ENCODE measurements at places on chromosomes 4 and X.

- peak; percentile 66 for DNase-seq
Observed at GRCh38 chr4:112523764-112524505, 8.0 kb upstream of the NEUROG2 start.

DNA sequence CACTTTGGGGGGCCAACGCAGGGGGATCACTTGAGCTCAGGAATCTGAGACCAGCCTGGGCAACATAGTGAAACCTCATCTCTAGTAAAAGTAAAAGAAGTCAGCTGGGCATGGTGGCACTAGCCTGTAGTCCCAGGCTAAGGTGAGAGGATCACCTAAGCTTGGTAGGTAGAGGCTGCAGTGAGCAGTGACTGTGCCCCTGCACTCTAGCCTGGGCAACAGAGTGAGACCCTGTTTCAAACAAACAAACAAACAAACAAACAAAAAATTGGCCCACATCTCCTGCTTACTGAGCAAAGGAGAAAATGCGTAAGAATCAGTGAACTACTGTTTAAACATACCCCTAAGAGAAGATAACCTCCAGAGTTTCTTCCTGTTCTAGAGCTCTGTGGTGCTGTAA, 85.3 kb downstream of the FRYL start:
- no peak for DNase-seq

DNA sequence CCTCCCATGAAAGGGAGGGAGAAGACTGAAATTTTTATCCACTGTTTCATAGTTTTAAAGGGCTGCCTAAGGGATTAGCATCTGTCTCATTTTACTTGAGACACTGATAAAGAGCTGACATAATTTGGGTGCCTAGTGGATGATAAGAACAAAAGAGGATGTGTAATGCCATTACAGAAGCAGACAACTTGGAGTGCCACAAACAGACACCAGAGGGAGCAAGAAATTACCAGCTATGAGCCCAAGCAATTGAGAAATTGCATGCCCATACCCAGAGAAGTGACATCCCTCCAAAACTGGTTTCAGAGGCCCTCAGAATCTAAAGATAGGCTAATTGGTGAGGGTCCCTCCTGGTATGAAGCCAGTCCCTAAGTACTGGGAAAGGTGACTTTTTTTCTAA, 38.5 kb upstream of the POU3F4 start:
- DNase-seq: no peak

- DNase-seq: no peak
Observed at GRCh38 chr4:73762409-73762808, 22.0 kb downstream of the CXCL8 start.

- DNase-seq: peak; percentile 42
Observed at GRCh38 chr4:119286377-119287002, 35.4 kb downstream of the FABP2 start.

- DNase-seq: no peak
Observed at GRCh38 chrX:79176028-79176427, 31.5 kb downstream of the GPR174 start.

DNA sequence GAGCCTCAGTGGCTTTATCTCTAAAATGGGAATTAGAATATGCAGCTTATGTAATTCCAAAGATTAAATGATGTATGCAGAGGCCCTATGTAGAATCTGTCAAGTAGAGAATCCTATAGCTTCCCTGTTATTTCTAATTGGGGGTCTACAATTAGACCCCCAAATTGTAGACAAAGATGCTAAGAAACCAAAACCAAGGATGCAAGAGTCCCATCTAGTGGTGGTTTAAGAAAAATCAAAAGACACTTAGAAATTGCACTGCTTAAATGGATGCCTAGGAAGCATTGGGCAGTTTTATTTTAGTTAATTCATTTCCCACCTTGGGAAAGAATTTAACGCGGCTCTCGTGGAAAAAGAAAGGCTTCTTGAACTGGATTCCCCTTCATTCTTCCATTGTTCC, 115.2 kb downstream of the GABRA2 start:
- no peak for DNase-seq

DNA sequence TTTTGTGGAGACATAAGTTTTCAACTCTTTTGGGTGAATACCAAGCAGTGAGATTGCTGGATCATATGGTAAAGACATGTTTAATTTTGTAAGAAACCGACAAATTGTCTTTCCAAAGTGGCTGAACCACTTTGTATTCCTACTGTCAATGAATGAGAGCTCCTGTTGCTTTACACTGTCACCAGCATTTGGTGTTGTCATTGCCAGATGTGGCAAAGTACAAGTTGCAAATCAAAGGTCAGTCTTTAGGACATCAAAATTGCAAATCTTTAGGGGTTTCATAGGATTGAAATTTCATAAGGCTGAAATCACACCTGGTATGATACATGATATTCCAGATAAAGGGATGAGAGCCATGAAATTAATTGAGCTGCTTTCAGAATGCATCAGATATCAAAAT, 67.7 kb upstream of the ELOVL6 start:
- DNase-seq: no peak

- DNase-seq: no peak
Observed at GRCh38 chr4:142579443-142579842, 266.7 kb downstream of the INPP4B start.

- no peak for DNase-seq
Observed at GRCh38 chr4:7807351-7807921, 132.2 kb downstream of the AFAP1 start.

GRCh38 chrX:45598861-45599260, 398.2 kb upstream of the DIPK2B start:
- no peak for DNase-seq

DNA sequence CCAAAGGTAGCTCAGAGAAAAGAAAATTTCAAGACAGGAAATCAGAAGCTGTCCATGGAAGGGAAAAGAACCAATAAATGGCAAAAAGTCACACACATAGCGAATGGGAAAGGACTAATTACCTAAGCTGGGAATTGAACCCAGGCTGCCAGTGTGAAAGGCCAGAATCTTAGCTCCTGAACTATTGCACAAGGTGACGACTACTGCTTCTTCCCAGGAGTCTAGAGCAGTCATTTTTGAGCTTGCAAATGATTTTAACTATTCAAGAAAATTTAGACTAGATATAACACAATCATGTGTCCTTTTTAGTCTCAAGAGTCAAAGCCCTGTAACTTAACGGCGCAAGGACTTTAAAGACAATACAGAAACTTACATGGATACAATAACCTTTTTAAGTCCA, 34.1 kb upstream of the ZNF81 start:
- no peak for DNase-seq

- no peak for DNase-seq
Observed at GRCh38 chrX:110941906-110942305, 146.3 kb upstream of the CHRDL1 start.

DNA sequence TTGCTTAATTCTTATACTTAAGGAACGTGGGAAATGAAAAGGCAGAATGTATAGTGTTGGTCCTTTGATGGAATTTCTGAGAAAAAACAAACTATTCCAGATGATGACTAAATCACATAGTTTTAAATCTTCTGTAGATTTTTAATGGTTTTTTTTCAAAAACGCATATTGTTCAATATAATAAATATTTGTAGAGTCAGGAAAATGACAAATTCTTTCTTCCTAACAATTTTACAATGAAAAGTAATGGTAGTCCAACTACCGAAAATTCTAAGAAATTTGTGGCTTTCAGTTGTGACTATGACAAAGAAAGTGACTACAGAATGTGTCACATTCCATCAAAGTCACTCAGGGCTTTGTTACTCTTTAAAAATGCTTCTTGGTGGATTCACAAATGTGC, 164.8 kb upstream of the PITX2 start:
- DNase-seq: no peak

DNA sequence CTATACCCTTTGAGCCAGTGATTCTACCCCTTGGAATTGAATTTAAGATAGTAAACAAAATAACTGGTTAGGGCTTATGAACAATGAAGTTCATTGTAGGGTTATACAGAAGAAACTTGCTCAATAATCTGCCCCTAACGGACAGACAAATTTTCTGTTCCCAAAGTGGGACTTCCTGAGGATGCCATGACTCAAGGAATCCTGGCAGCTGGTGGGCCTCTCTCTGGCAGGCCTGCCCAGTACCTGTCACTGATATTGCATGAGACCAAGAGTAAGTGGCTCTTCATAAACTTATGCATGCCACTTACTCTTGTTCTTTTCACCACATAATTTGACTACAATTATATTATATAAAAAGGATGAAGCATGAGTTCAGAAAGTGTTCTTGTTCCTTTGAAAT, 41.5 kb downstream of the GPRIN3 start:
- no peak for DNase-seq

- no peak for DNase-seq
Observed at GRCh38 chr4:155085843-155086530, 122.4 kb upstream of the NPY2R start.

GRCh38 chrX:100658941-100659381, 15.0 kb downstream of the SRPX2 start:
- DNase-seq: no peak

GRCh38 chr4:121765971-121766538, 1.1 kb upstream of the SMIM43 start:
- DNase-seq: no peak

DNA sequence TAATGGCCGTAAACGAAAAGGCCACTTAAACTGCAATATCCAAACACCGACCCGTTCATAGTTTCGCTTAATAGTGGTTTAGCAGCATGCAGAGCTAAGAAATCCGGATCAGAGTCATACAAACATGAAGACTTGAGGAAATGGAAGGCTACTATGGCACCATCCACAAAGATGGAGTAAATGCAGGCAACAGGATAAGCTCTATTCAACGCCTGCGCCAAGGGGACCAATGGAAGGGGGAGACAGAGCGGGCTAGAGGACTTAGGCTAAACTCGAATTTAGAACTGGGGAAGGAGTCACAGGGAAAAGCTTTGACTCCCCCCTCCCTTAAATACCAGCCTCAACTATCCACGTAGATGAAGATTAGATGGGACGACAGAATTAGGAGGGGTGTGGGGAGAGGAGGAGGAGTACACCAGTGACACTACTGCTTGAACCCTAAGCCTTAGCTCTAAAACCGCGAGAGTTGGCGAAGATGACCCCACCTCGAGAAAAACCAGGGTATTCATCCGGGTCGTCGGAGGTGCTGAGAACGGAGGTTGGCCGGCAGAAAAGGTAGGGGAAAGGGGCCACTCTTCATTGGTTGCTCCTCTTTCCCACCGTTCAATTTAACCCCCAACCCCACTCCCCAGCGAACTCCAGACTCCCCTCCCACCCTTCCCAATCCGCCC, 3.5 kb downstream of the HUWE1 start:
- peak; percentile 16 for DNase-seq

DNA sequence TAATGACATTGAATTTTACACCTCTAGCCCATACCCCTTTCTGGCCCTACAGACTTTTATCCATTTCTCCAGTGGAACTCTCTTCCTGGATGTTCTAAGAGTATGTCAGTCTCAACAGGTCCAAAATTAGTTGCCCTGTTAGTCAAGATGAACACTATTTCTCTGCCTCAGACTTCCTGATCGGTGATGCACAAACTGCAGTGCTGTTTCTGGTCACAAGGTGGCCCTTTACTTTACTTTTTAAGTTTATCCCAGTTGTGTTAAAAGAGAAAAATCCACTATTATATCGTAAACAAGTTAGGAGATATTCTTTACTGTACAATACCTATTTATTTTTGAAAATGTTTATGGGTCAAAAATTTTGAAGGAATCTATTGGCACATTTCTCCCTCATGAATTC, 13.1 kb downstream of the TCEAL7 start:
- DNase-seq: peak; percentile 25

- no peak for DNase-seq
Observed at GRCh38 chr4:6109842-6110560, 90.3 kb downstream of the JAKMIP1 start.

DNA sequence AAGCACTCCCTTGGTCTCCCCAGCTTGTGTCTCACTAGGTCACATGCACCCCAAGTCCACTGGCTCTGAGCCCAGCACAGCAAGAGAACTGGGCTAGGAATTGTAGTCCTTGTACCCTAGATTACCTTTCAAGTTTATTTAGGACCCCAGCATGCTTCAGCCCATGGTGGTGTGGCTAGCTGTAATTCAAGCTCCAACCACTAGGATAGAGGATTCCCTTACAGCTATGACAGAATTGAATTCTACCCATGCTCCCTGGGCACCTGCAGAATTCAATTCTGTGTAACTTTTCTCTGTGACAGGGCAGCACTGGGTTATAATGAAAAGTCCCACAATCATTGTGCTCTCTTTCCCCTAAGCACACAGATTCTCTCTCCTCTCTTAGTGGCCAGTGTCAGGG, 253.8 kb upstream of the DMD start:
- DNase-seq: no peak

GRCh38 chr4:38641811-38642210, 22.2 kb upstream of the KLF3 start:
- DNase-seq: no peak

DNA sequence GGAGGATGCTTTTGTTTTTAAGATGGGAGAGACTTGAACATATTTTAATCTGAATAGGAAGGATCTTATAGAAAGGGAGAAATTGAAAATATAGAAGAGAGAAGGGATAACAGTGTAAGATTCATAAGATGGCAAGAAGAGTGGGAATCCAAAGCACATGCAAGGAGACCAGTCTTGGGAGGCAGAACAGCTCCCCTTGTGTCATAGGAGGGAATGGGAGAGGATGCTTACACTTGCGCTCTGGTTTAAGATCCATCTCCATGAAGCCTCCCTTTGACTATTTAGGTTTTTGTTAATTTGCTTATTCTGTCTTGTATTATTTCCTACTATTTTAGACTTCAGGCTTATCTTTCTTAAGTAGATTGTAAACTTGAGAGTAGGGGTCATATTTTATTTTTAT, 42.7 kb downstream of the KIF4A start:
- no peak for DNase-seq

- DNase-seq: no peak
Observed at GRCh38 chr4:15294202-15294601, 133.6 kb upstream of the C1QTNF7 start.

GRCh38 chrX:126300401-126300800, 134.3 kb upstream of the DCAF12L2 start:
- DNase-seq: no peak

DNA sequence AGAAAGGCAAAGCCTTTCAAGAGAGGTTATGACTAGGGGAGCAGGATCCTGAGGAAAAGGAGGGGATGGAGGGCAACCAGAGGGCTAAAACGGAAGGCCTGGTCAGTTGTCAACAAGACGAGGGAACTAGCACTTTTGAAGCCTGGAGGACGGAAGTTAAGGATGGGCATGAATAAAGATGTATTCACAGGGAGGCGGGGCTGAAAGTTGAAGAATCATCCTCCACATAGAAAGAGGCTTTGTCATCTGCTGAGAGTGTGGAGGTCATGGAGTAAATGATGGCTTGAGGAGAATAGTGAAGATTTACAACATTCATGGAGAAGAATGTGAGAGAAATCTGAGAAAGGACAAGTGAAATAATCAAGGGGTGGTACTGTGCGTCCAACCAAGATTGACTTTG, 137.5 kb downstream of the MAGEB17 start:
- no peak for DNase-seq

- no peak for DNase-seq
Observed at GRCh38 chr4:112213091-112213490, 18.5 kb upstream of the AP1AR start.

- no peak for DNase-seq
Observed at GRCh38 chrX:25069209-25069608, 53.4 kb upstream of the ARX start.

All from CD4-positive, alpha-beta T cell treated with Interleukin-6 at 100 ng/mL for 8 hours (primary cell).